ENCODE measurements at places on chromosomes 2 and 18.

DNA sequence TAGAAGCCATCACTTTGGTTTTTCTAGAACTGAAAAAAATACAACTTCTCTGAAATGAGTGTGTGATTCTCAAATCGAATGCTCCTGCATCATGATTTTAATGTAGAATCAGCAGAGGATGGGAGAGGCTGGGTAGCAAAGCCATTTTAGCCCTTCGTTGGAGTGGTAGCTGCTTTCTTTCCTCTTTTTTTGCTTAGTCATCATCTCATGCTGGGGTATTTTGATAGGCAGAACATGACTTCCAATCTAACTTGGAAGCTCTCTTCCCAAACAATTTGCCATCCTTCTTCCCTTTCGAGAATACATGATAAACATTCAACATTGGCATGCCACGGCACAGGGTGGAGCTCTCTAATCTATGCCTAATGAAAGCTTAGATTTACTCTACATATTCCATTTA, 311.2 kb upstream of the LRATD1 start:
- no peak for DNase-seq

DNA sequence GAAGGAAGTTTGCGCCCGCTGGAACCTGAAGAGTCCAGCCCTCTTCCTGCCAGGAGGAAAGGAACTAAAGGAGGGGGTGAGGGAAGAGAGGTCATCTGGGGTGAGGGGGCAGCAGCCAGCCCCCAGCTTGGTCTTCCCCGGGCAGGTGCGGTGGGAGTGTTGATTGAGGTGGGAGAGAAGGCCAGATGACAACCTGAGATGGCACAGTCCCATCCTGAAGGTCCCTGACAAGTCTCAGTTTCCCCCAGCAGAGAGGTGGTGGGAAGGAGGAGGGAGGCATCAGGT, 240.9 kb downstream of the HAUS1 start:
- no peak for DNase-seq

GRCh38 chr2:158889135-158889853, 79.1 kb upstream of the TANC1 start:
- no peak for DNase-seq

- peak; percentile 30 for DNase-seq
Measured at GRCh38 chr2:61993422-61994024, 88.0 kb downstream of the COMMD1 start.

DNA sequence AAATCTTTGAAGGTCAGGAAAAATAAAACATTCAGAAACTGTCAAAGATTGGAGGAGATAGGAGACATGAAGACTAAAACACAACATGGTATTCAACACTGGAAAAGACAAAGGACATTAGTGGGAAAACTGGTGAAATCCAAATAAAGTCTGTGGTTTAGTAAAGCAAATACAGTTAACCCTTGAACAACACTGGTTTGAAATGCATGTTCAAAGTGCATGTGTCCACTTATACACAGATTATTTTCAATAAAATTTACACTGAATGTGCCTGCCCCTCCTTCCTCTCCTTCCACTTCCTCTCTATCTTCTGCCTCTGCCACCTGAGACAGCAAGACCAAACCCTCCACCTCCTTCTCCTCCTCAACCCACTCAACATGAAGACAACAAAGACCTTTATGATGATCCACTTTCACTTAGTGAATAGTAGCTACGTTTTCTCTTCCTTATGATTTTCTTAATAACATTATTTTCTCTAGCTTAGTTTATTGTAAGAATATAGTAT, 14.5 kb downstream of the OLA1 start:
- no peak for DNase-seq

GRCh38 chr2:60066096-60066839, 487.2 kb downstream of the BCL11A start:
- no peak for DNase-seq

DNA sequence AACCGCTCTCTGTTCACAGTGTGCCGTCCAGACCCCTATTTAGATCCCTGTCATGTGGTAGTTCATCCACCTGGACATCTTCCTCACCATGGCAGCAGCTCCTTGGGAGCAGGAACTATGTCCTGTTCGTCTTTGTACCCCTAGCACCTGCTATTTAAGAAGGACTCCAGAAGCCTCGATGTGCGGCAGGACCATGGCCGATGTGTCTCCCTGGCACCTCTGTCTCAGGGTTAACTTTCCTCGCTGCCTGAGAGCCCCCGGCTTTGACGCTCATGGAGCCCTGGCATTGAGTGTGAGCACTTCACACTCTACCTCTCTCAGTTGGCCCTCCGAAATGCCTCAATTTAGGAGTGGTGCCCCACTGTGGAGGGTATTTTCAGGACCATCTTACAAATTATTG, 152.0 kb downstream of the FAM210A start:
- DNase-seq, result no peak

- peak; percentile 54 for DNase-seq
Measured at GRCh38 chr2:75432761-75433361, 127.9 kb downstream of the EVA1A start.

GRCh38 chr2:84939426-84940087, 31.4 kb upstream of the KCMF1 start:
- no peak for DNase-seq

GRCh38 chr18:27400001-27400400, 214.9 kb upstream of the CHST9 start:
- no peak for DNase-seq
